Renal cortex interstitium (tissue), 15 donors: ENCODE measurements at places on chromosomes 3 and 15. TPM values are rescaled to one million over a fixed set of nuclear protein-coding genes. Genes with fewer than 3 reads are reported as not detected.

GRCh38 chr3:126620738-126621137 lies 34.2 kb downstream of the TXNRD3 start:
- DNase-seq, result no peak

GRCh38 chr15:69058830-69059556 lies 44.5 kb downstream of the NOX5 start:
- peak; percentile 75 for DNase-seq

DNA sequence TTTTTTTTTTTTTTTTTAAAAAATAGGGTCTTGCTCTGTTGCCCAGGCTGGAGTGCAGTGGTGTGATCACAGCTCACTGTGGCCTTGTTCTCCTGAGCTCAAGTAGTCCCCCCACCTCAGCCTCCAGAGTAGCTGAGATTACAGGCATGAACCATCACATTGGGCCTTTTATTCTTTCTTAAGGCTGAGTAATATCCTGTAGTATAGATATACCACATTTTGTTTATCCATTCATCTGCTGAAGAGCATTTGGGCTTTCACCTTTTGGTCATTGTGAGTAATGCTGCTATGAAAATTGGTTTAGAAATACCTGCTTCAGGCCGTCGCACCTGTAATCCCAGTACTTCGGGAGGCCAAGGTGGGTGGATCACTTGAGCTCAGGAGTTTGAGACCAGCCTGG lies 42.6 kb downstream of the PAQR5 start:
- no peak for DNase-seq

NECTIN3 gene
- 40.1 TPM for polyA plus RNA-seq

- no peak for DNase-seq
These were observed 41.9 kb downstream of the FMN1 start for GRCh38 chr15:33152502-33153109.

DNA sequence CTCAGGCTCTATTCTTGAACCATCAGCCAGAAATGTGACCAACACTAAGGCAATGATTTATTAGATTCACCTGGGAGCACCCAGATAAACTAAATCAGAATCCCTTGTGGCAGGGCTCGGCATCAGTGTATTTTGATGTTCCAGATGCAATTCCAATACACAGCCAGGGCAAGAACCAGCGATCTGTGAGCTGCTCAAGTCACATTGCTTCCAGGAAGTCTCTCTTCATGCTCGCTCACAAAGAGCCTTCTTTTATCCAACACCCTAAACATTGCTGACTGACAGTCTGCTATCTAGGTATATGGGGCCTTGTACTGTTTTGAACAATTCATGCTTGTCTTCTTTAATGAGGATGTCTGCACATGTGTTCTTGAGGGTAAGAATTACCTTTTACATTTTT lies 40.9 kb upstream of the GOLGA8J start:
- DNase-seq, result no peak

GRCh38 chr3:132983143-132983770 lies 54.9 kb upstream of the TMEM108 start:
- no peak for DNase-seq

GRCh38 chr15:91961357-91961756 lies 107.8 kb downstream of the SLCO3A1 start:
- no peak for DNase-seq

DNA sequence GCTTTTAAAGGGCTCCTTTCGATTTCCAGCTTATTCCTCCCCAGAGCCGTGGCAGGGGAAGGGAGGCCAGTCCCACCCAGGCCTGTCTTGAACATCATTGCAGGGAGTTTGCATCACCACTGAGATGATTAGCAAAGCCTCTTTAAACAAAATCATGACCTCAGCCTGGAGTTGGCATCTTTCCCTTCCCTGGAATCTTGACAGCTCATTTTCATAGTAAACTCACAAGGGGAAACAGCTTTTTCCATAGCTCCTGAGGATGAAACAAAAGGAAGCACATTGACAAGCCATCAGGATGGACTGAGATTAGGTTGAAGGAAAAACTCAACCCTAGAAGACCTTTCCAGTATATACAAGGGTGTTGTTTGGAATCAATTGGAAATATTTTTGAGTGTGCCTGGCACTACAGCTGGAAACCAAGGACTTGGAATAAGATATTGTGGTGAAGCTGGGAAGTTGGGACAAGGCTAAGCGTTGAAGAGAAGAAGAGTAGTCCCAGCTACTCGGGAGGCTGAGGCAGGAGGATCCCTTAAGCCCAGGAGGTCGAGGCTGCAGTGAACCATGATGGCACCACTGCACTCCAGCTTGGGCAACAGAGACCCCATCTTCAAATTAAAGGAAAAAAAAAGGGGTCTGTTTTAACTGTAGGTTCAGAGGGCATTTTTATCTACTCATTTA lies 3.1 kb upstream of the LARP6 start:
- no peak for DNase-seq

DNA sequence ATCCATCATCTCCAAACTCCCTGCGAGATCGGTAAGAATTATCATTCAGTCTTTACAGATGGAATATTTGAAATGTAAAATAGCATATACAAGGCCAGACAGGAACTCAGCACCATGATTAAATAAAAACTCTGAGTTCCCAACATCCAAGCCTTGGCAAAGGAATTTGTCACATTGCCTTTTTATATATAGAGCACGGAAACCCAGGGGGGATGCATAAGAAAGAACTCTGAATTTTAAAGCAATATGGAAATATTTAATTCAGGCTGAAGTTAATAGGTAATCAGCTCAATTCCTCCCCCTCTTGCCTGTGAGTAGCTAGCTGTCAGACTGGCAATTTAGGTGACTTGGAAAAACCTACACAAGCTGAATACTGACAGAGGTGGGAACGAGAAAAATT lies 217.9 kb upstream of the KCNMB2 start:
- DNase-seq, result no peak

DNA sequence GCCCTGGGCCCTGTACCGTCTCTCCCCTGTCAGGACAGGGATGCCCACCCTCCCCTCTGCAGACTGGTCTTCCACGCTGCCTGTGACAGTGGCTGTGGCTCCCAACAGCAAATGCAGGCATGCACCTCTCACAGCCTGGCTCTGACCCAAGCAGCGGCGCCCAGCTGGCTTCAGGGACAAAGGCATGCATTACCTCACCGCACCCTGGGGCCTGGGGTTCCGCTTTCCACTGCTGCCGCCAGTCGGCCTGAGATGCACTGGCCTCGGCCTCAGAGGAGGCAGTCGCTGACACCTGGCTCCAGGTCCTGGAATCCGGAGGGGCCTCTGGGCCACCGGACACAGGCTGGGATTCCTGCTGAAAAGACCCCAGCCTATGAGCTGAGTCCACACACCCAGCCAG lies 70.3 kb downstream of the SCN5A start:
- no peak for DNase-seq

PRTG gene
- 11.8 TPM for polyA plus RNA-seq

GRCh38 chr15:62413153-62413552 lies 248.1 kb upstream of the C2CD4B start:
- DNase-seq, result no peak

DNA sequence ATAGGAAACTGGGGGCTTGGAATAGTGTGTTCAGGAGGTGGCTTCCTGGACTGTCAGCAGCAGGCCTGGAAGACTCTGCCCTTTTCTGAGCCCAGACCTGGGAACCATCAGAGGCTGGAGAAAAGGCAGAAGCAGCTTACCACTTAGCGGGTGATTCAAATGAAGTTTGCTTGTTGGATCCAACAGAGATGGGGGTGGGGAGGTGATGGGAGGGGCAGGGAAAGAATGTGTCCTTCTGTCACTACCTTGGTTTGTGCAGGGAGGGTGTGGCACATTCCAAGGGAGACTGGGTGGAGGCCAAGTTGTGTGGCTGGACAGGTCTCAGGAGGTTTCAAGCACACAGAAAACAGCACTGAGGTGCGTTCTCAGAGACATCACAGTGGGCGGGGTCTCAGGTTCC lies 58.8 kb downstream of the TRAK1 start:
- DNase-seq, result no peak

DNA sequence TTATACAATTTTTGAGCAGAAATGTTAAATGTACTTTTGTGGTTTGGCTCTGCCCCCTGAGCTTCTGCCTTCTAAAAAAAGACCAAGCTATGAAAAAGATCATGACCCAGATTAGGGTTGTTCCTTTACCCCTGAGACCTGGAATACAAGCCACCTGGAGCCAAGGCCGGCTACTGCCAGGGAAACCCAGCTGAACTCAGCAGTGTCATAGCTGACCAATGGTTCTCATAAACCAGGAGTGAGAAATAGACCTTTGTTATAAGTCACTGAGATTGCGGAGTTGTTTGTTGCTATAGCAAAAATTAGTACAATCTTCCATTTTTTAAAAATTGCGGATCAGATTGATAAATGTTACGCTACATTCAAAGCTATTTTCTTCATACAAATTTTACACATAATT lies 1261.7 kb downstream of the ROBO1 start:
- no peak for DNase-seq
